Mesenchymal stem cell (in vitro differentiated cells and primary cell): ENCODE measurements at places on chromosomes 11 and 22.
A peak's percentile ranks its signal among the peaks of the same experiment; 100 is the strongest.

GRCh38 chr11:131163613-131164012 is 206.8 kb upstream of the NTM start:
- H3K27ac ChIP-seq = no peak overlapping the region
- no peaks in the 10 kb centered on the region for H3K27me3 ChIP-seq
- H3K4me3 ChIP-seq = no peak overlapping the region
- H3K4me1 ChIP-seq = no peaks in the 10 kb centered on the region
- DNase-seq = no peak
- no peaks in the 10 kb centered on the region for H3K36me3 ChIP-seq

GRCh38 chr22:39716534-39716933 is 146.0 kb downstream of the CACNA1I start:
- peaks cover 60% of the 10 kb centered on the region for H3K27me3 ChIP-seq
- no peak overlapping the region for H3K27ac ChIP-seq
- H3K4me3 ChIP-seq = no peak overlapping the region
- no peak for DNase-seq
- no peaks in the 10 kb centered on the region for H3K36me3 ChIP-seq
- H3K4me1 ChIP-seq = peaks cover 2% of the 10 kb centered on the region

DNA sequence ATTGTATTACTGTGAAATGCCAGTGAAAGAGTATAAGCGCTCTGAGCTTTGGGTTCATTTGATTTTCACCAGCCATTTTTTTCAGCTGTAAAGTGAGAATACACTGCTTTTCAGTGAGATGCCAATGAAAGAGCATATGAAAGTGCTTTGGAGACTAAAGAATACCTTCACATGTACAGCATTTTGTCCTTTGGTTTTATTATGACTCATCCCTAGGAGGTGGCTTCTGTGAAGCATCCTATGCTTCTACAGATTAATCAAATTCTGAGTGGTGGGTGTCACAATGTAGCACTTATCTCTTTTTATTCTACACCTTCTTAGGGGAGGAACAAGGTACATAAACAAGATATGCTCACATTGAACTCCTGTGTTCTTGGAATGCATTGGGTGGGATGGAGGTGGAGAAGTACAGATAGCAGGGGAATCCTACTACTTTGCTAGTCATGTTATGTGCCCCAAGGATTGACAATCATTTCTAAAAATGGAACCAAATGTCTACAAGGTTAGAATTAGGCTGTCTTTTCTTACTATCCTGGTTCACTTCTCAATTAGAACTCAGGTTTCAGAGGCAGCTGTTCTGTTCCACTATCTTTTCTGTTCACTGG is 18.7 kb downstream of the TRIM44 start:
- DNase-seq = no peak
- H3K27me3 ChIP-seq = no peaks in the 10 kb centered on the region
- peaks cover 5% of the 10 kb centered on the region for H3K4me1 ChIP-seq
- H3K27ac ChIP-seq = no peak overlapping the region
- peaks cover 3% of the 10 kb centered on the region for H3K36me3 ChIP-seq

- peaks cover 41% of the 10 kb centered on the region for H3K4me1 ChIP-seq
- peaks cover 9% of the 10 kb centered on the region for H3K36me3 ChIP-seq
- peak overlapping the region; percentile 83 for H3K4me3 ChIP-seq
- DNase-seq = no peak
- peaks cover 16% of the 10 kb centered on the region for H3K27me3 ChIP-seq
Measured at GRCh38 chr11:57647372-57647771, 2.3 kb downstream of the YPEL4 start.

DNA sequence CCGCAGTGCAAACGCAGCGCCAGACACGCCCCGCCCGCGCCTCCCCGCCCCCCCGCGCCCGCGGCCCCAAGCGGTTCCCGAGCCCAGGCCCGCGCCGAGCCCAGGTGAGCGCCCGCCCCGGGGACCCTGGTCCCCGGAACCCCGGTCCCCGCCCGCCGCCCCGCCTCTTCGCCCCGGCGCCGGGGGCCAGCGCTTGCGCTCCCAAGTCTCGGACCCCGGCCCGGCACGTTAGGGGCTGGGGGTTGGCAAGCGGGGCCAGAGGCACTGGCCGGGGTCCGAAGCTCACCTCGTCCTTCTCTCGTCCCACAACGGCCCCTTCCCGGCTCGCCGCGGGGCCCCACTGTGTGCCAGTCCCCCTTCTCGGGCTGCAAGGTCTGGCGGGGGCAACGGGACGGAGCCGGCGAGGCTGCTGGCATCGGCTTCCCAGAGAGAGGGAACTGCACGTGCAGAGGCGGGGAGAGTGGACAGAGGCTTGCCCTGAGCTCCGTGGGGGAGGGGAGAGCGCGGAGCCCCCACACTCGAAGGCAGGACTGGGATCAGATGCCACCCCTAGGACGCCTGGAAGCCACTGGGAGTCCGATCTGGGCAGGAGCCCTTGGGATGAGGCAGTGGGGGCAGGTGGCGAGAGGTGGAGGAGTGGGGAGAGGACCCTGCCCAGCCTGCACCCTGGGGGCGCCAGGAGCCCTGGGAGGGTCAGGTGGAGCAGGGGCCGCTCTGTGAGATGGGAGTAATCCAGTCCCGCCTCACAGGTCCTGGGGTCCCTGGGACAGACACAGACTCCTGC is 1.8 kb upstream of the AIFM3 start:
- no peak overlapping the region for H3K27ac ChIP-seq
- H3K4me1 ChIP-seq = peaks cover 8% of the 10 kb centered on the region
- H3K4me3 ChIP-seq = peak overlapping the region; percentile 47
- DNase-seq = no peak

DNA sequence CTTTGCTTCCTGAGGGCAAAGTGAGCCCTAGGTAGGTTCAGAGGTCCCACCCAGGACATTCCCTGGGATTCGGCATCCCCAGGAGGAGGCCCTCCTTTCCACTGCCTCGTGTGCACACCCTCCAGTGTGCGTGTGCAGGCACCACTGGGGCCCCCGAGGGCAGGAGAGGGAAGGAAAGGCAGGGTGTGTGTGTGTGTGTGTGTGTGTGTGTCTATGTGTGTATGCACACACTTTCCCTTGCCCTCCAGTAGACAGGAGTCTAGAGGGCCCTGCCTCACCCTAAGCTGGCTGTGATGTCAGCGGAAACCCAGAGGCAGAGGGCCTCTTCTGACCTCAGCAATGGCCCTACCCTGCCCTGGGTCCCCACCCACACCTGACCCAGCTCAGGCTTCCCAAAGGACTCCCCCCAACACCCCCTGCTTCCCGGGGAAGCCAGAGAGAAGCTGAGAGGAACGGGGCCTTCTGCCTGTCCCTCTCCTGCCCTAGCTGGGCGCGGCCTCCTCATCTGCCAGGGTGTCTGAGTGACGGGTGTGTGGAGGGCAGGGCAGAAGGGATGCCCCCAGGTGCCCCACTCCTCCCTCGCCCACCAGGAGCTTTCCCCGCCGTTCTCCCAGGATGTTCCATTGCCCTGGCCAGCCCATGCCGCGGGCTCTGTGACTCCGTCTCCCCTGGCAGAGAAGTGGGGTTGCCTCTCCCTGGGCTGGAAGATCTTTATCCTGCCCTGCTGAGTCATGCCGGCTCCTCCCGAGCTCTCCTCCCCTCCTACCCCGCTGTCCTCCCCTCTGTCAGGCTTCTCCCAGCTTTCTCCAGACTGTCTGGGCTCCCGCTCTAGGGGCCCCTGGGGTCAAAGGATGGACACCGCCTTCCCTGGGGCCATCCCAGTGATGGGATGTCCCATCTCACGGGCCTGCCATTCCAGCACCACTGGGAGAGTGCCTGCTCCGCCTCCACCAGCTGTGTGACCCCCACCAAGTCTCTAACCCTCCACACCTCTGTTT is 6.0 kb upstream of the CLCF1 start:
- no peak overlapping the region for H3K27ac ChIP-seq
- H3K4me1 ChIP-seq = peaks cover 54% of the 10 kb centered on the region
- no peaks in the 10 kb centered on the region for H3K36me3 ChIP-seq
- H3K27me3 ChIP-seq = no peaks in the 10 kb centered on the region
- DNase-seq = peak; percentile 66
- no peak overlapping the region for H3K4me3 ChIP-seq

DNA sequence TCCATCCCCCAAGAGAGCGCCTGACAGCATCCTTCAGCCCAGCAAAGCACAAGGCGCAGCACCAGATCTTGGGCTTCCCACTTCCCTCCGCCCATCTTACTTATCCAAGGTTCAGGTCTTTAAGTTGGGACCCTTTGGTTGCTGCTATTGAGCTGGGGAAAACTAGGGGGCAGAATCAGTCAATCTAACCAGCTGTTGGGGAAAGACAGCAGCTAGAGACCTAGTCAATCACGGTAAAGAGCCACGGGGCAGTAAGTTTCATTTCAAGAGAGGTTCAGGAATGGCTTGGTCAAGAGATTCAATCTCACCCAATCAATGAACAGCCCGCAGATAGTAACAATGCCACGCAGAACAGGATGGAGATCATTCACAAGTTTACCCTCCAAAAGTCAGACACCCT is 1.7 kb downstream of the ABTB2 start:
- peaks cover 19% of the 10 kb centered on the region for H3K4me1 ChIP-seq
- H3K4me3 ChIP-seq = no peak overlapping the region
- no peaks in the 10 kb centered on the region for H3K27me3 ChIP-seq
- no peak overlapping the region for H3K27ac ChIP-seq
- no peak for DNase-seq

DNA sequence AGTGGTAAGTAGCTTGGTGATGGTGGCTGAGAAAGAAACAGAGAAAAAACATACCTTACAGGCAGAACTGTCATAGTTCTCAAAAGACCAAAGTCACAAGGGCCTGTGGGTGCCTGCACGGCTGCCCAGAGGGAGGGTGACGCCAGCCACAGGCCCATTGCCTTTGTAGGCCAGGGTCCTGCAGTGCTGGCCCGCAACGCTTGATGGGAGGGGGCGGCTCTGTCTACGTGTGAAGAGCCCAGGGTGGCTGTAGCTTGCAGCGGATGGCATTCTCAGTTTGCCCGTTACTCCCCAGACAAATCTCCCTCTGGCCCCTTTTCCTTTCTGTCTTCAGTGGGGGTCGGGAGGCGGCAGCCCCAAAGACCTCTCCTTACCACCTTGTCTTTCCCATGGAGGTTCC is 24.7 kb upstream of the B3GAT1 start:
- peaks cover 2% of the 10 kb centered on the region for H3K4me1 ChIP-seq
- no peak for DNase-seq
- H3K36me3 ChIP-seq = no peaks in the 10 kb centered on the region
- H3K27ac ChIP-seq = no peak overlapping the region
- no peaks in the 10 kb centered on the region for H3K27me3 ChIP-seq

- peaks cover 41% of the 10 kb centered on the region for H3K36me3 ChIP-seq
- no peak overlapping the region for H3K27ac ChIP-seq
- no peaks in the 10 kb centered on the region for H3K27me3 ChIP-seq
Measured at GRCh38 chr11:64222651-64223000, 3.4 kb downstream of the TRPT1 start.
